ENCODE measurements at places on chromosomes 4 and X.

- DNase-seq, result no peak
These were observed 181.8 kb upstream of the GLRA2 start for GRCh38 chrX:14347523-14347922.

DNA sequence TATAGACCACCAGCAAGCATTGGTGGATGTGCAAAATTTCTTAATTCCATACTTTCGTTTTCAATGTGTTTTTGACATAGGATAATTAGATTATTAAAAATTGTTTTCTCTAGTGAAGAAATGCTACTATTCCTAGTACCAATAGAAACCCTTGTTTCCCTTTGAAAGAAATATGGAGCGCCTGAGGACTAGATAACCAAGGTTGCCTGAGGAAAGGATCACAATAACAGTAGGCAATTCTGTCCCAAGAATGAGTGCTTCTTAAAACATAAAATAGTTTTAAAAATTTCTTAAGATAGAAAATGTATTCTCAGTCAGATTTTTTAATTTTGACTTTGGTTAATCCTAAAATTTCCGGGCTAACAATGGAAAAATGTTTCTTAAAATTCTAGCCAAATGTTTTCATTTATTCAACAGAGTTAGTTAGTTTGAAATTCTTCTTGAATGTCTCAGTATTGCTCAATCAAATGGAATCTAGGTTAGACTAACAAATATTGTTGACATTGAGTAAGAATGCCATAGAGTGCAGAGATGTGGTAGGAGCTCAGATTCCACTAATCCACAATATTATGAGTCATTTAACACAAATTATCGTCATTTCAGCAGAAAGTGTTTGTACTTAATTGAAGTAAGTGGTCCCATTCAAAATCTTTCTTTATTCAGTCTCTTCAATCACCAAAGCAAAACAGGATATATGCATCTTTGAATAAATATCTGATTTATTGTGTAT lies 666.0 kb downstream of the GRID2 start:
- DNase-seq, result no peak

GRCh38 chr4:172785613-172786012 lies 383.0 kb upstream of the GALNT7 start:
- DNase-seq, result no peak

DNA sequence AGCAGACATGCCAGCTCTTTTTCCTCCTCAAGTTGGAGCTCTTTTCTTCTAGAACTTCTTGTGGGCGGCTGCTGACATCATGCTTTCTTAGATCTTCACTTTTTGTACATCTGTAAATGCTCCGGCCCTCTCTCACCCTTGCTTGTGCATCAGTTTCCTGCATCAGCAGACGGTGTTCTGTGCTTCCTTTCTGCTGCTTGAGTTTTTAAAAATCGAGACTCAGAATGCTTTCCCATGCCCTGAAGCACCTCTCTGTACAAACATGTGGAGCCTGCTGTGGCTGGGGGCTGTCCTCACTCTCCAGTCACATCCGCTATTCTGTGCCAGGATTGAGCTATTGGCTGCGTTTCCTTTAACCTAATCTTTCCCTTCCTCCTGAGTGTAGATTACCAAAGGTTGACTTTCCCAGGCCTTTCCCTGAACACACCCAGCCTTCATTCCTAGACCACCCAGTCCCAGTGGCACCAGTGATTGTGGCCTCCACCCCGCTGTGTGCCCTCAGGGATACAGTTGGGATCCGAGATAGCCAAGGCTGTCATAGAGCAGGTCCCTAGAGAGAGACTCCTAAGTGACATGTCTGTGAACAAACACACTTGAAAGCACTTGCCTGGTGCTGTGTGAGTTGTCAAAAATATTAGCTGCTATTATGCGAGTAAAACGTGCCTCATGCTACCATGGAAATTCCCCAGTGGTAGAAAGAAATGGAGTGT lies 41.9 kb downstream of the TNIP2 start:
- peak; percentile 45 for DNase-seq

DNA sequence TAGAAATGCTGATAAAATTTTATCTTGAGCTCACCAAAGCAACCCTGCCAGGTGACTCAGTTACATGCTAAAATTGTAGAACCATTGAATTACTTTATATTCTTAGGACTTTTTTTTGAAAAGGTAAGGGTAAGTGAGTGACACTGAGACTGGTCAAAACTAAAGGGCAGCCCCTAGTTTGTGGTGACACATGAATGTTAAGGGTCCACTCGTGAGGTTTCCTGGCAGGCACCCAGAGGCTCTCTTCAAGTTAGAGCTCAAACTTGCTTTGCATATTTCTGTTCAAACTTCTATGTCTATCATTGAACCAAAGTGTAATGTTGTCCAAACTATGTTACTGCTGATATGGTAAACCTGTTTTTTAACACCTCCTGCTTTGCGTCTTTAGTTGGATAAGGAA lies 30.5 kb downstream of the TMPRSS11D start:
- DNase-seq, result no peak

- DNase-seq, result peak; percentile 23
These were observed 276.5 kb downstream of the PPP4R3C start for GRCh38 chrX:27186671-27187070.

GRCh38 chrX:76454456-76454927 lies 27.0 kb downstream of the MAGEE1 start:
- no peak for DNase-seq

GRCh38 chr4:188727746-188728145 lies 588.5 kb downstream of the TRIML1 start:
- DNase-seq, result no peak

DNA sequence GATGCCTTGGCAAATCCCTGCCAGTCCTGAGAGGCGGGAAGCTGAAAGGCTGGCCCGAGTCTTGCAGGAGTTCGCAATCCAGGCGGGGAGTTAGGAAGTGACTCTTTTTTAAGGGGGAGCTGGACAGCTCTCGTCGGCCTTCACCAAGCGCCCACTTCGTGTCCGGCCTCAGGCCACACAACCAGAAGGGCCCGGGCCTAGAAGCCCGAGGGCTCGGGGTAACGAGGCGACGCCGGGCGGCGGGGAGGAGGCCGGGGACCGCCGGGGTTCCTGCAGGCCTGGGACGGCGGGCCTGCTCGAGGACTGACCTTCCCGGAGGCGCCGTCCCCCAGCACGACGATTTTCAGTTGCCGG lies 395 bp downstream of the RAB28 start:
- peak; percentile 48 for DNase-seq

- no peak for DNase-seq
These were observed 7.7 kb downstream of the SCML1 start for GRCh38 chrX:17744896-17745523.

GRCh38 chrX:20116577-20117240 lies at the start of gene MAP7D2:
TSS of gene MAP7D2 (minus strand) at chrX:20116907. CDS start at chrX:20116879, 28 bp downstream.
- no peak for DNase-seq

Data from stimulated activated CD8-positive, alpha-beta memory T cell treated with anti-CD3 and anti-CD28 coated beads, Interleukin-4, amount 100 ng/mL, for 48 hours (primary cell).